ENCODE measurements at places on chromosomes 12 and 14.

- DNase-seq, result peak; percentile 70
These were observed 1059.8 kb downstream of the TMEM121 start for GRCh38 chr14:106586098-106586704.

DNA sequence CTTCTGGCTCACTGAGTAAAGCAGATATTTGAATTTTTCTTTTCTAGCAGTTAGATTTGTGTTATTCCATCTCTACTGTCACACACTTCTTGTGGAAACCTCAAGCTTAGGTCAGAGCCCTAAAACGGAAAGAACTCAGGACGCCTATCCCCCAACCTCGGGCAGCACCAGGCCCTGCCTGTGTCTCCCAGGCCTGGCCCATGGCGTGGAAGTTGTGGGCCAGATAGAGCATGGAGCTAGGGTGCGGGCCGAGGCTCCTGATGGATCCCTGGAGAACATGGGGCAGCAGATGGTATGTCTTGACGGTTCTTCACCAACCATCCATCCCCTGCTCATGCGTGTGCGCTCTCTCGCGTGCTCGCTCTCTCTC, 20.6 kb downstream of the P2RX4 start:
- no peak for DNase-seq

GRCh38 chr14:104368751-104369100, 210.8 kb upstream of the C14orf180 start:
- DNase-seq, result no peak

DNA sequence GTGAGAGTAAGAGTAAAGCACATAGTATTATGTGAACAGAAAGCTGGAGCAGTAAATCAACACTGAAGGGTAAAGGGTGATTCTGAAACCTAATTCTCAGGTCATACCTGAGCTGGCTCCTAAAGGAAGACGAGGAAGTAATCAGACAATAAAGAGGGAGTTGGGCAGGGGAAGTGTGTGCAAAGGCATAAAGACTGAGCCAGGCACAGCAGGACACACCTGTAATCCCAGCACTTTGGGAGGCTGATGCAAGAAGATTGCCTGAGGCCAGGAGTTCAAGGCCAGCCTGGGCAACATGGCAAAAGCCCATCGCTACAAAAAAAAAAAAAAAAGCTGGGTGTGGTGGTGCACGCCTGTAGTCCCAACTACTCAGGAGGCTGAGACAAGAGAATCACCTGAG, 9.6 kb downstream of the ARF3 start:
- no peak for DNase-seq

- no peak for DNase-seq
These were observed 71.2 kb upstream of the PELI2 start for GRCh38 chr14:56046996-56047395.

GRCh38 chr12:19561411-19561961, 122.2 kb downstream of the AEBP2 start:
- DNase-seq, result no peak

DNA sequence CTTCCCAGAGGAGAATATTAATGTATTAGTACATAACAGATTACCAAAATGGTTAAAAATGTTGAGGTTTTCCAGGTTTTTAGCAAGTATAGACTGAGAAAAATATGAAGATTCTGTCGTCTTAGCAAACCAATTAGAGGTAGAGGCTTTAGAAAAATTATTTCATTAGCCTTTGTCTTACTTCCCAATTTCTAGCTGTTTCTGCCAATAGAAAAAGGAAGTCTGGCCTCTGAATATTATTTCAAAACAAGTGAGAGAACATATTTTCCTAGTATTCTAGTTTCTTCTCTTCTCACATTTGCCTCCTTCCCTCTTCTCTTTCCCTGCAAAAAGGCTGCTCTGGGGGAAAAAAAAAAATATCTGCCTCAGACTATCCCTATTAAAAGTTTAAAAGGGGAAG, 16.4 kb downstream of the IPO8 start:
- no peak for DNase-seq

DNA sequence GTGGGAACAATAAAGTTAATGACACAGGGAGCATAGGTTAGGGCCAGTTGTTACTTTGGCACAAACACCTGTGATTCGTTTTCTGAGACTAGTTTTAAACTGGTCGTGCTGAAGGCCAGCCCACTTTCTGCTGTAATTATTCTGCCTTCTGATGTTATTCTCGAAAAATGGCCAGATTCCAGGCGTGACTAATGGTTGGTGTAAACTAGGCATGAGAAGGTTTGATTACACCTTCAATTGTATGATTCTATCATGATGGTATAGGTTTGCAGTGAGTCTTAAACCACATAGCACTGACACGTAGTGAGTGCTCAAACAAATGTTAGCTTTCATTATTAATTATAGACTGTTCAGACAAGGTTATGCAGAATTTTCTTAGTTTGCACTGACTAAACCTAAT, 39.0 kb downstream of the CKB start:
- no peak for DNase-seq

- DNase-seq, result no peak
These were observed 6.8 kb upstream of the CEP128 start for GRCh38 chr14:80948291-80948690.

DNA sequence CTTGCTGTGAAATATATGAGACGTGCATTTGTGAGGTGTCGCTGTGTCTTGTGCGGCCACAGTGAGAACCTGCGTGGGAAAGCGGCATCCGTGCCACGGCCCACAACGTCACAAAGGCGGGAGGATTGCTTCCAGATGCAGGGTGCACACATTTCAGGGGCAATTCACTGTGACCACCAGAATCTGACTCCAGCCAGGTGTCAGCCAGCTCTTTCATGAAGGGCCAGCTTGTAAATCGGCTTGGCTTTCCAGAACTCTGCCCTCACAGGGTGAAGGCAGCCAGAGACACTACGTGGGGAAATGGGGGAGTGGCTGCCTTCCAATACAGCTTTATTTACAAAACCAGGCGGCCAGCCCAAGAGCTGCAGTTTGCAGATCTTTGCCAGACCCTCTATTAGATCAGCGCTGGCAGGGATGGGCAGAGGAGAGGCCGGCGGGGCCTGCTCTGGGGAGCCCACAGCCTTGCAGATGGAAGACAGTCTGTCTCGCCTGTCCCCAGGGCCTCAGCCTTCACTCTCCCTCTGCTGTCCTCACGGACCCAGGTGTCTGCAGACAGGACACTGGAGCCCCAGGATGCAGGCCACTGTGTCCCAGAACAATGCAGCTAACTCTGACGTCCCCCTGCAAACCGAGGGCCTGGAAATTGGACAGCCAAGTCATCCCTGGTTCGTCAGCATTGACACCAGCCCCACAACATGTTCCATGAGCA, 53.5 kb downstream of the ADGRD1 start:
- no peak for DNase-seq

GRCh38 chr12:26272851-26273250, 77.5 kb downstream of the SSPN start:
- DNase-seq, result no peak

DNA sequence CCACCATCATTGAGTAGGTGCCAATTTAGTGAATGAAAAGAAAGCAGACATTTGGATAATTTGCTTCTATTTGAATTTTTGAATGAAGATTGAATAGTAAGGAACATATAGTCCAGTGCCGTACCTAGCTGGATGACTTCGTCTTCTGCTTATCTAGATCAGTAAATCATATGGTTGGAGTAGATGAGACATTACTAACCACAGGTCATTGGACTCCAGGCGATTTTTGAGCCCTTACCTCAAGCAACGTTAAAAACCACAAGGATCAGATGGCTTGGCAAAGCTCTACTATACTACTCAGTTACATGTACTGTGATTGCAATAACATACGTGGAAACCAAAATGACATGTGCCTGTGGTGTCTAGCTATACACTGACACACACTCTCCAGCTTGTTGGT, 1.7 kb upstream of the SPATS2 start:
- DNase-seq, result no peak

DNA sequence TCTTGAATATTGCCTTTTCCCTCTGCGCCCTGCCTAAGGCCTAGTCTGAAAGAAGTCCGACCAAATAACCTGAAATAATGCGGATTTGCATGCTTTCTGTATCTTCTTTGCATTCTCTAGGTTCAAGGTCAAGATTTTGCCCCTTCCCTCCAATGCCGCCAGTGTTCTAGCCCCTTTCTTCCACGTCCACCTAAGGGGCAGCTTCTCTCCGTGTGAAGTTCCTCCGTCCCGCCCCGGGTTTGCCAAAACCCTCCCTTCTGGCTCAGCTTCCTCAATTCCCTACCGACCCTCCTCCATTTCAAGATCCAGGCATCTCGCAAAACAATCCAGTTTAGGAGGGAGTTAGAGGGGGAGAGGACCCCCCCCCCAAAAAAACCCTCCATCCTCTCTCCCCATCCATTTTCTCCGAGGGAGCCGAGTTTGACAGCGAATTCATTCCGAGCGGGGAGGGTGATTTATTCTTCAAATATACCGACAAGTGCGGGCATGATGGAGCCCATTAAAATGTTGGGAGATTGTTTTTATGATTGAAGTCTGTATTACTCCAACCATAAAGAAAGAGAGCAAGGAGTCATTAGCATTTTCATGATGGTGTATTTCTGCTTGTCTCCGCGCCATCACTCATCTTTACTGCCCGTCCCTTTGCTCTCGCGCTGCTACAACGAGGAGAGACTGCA, 20.9 kb upstream of the ATP5MC2 start:
- DNase-seq, result no peak

- DNase-seq, result no peak
These were observed 264.0 kb downstream of the ATXN7L3B start for GRCh38 chr12:74801625-74802024.

DNA sequence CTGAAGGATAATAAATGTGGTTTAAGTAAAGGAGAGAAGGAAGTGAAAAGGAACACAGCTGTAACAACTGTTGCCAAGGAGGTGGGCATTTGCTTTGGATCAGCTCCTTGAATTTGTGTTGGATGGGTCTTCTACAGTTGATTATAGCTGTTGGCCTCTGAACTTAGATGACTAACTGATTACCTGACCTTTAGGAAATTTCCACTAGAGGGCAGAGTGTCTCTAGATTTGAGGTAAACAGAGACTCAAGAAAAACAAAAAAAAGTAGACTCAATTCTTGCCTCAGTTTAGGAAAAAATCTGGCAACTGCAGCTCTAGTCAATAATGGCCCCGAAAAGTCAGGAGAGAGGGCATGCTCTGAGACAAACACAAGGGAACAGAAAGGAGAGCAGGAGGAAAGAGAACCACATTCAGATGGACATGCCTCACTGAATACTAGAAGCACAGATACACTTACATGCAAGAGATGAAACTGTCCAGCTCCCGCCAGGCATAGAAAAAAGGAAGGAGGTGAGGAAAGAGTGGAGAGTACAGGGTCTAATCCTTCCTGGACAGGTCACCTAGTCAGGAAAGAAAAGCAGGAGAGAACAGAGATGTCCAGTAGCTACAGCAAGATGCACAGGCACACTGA, 20.6 kb downstream of the COX14 start:
- DNase-seq, result no peak

DNA sequence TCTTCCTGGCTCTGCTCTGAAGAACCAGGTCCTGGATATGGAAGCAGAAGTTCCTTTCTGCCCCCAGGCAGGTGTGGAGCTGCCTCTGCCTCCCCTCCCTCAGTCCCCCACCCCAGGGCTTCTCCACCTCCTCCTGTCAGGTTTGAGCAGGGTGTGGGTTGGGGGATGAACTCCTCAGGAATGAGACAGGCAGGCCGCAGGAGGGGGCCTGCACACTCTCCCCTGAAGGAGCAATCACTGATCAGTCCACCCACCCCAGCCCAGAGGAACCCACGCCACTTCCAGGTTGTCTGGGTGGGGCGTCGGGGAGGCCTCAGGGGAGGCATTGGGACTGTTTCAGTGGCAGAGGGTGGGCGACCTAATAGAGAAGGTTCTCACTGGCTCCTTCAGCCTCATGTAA, 26.6 kb downstream of the FAIM2 start:
- DNase-seq, result no peak

GRCh38 chr12:75986001-75986746, 45.4 kb downstream of the PHLDA1 start:
- no peak for DNase-seq

DNA sequence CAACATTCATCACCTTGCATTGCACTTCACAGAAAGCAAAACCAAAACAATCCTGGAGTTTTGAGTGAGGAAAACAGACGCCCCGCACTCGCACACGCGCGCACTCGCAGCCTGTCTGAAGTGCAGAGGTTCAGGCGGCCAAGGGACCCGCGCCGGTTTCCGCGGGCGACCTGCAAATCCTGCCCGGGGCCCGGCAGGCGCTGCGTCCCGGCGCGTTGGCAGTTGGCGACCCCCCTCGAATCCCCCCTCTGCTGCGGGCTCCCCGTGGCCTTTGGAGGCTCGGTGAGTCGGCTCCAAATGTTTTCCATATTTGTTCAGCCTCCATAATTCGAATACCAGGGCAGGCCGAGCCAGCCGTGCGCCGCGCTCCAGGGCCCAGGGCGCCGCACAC, at the start of gene SSPN:
TSS of gene SSPN (plus strand) at position 324 of the 391 bp plus-strand sequence. CDS start 100 bp downstream, outside the sequence.
- no peak for DNase-seq

GRCh38 chr12:124920353-124920935, 6.0 kb upstream of the UBC start:
- no peak for DNase-seq

GRCh38 chr12:80321653-80322052, 122.4 kb upstream of the PTPRQ start:
- no peak for DNase-seq
